ENCODE measurements at places on chromosomes 16 and 17. TPM values are rescaled to one million over a fixed set of nuclear protein-coding genes. Genes with fewer than 3 reads are reported as not detected.

GRCh38 chr16:78519896-78520295 lies 420.4 kb downstream of the WWOX start:
- no peak for DNase-seq

DNA sequence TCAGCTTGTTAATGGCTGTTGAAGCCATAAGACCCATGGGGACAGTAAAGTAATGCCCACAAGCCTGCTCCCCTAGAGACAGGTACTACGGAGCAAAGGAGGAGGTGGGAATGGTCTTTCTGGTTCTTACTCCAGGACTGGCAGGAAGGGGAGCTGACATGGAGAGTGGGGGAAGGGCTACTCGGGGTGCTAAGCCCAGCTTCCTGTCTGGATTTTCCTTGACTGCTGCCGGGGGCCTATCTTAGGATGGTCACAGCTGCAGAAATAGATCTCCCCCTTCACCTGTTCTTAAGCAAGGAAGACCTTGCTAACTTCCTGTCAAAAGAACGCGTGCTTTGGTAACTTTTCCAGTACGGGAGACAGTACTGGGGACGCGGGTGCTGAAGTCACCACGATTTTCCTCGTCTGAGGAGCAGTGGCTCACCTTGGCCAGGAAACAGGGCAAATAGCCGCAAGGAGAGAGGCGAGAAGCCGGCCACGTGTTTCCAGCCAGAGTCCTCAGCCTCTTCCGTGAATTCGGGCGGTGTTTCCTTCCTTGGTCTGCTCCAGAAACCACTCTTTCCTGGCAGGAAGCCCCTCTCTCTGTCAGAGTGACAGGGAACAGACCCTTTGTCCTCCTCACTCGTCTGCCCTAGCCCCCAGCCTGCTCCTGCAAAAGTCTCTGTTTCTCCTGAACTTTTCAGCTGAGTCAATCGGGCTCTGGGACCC lies 656 bp upstream of the PRR29 start:
- DNase-seq = no peak

DNA sequence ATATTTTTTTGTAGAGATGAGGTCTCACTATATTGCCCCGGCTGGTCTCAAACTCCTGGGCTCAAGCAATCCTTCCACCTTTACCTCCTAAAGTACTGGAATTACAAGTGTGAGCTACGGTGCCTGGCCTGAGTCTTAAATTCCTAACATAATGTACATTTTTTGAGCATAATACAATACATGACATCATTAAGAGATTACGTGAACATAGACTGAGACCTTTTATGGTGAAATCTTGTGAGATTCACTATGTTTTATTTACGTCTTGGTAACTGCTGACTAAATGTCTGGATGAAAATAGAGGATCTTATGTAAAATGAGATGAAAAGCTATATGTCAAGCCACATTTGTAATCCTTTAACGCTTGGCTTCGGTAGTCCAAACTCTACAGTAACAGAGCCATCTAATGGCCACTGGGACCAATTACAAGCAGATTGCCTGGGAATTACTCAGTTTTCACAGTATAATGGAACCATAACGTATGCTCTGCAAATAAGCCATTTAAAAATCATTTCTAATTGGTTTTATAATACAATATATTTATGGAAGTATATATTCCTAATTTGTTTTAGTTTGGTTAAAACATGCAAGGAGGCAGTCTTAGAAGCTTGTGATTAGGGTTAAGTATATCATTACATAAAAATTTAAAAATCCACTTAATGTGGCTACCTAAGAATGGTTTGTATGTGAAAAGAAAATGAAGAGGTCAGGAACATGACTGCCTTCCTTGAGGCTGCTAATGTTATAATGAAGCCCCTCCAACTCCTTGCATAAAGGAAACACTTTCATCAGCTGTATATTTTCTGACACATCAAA lies 8.1 kb upstream of the EFCAB13 start:
- DNase-seq = no peak

GRCh38 chr16:49556606-49557446 lies 183.2 kb downstream of the C16orf78 start:
- DNase-seq = peak; percentile 68

Gene SLC5A11
- total RNA-seq = not detected

Gene MRC2
- total RNA-seq = 30.3 TPM

Gene ABCC12
- total RNA-seq = not detected

Gene POLR3K
- 37.9 TPM for total RNA-seq
